ENCODE measurements at places on chromosomes 2 and 18. TPM values are rescaled to one million over a fixed set of nuclear protein-coding genes. Genes with fewer than 3 reads are reported as not detected.

Gene PLCL1
- 0.11 TPM for total RNA-seq

Gene POTEC
- total RNA-seq, result not detected

Gene UGT1A4
- 0.39 TPM for total RNA-seq

Gene TLX2
- not detected for total RNA-seq

Gene HOXD11
- not detected for total RNA-seq

Gene CYP27A1
- total RNA-seq, result 1.1 TPM

Gene GCG
- not detected for total RNA-seq

Gene CCDC93
- total RNA-seq, result 18.8 TPM

Gene IL36B
- total RNA-seq, result not detected

Gene CEP192
- total RNA-seq, result 30.6 TPM

Gene PRKAG3
- not detected for total RNA-seq

Gene KIAA2012
- total RNA-seq, result under 0.01 TPM

Gene SLC40A1
- 0.79 TPM for total RNA-seq

Gene SLC30A3
- 0.11 TPM for total RNA-seq

Gene LIMS2
- 27.9 TPM for total RNA-seq

Gene G6PC2
- total RNA-seq, result not detected

Gene ASB18
- not detected for total RNA-seq

Gene TSHZ1
- total RNA-seq, result 11.8 TPM

Gene CTAGE1
- total RNA-seq, result 0.22 TPM

Gene SEMA4F
- 4.3 TPM for total RNA-seq

Gene RAMP1
- 2.4 TPM for total RNA-seq

Gene METTL8
- total RNA-seq, result 19.4 TPM

Gene OTX1
- not detected for total RNA-seq
